ENCODE measurements at places on chromosomes 5 and 9.

GRCh38 chr5:106959387-106959786, 711.4 kb downstream of the EFNA5 start:
- DNase-seq, result no peak

DNA sequence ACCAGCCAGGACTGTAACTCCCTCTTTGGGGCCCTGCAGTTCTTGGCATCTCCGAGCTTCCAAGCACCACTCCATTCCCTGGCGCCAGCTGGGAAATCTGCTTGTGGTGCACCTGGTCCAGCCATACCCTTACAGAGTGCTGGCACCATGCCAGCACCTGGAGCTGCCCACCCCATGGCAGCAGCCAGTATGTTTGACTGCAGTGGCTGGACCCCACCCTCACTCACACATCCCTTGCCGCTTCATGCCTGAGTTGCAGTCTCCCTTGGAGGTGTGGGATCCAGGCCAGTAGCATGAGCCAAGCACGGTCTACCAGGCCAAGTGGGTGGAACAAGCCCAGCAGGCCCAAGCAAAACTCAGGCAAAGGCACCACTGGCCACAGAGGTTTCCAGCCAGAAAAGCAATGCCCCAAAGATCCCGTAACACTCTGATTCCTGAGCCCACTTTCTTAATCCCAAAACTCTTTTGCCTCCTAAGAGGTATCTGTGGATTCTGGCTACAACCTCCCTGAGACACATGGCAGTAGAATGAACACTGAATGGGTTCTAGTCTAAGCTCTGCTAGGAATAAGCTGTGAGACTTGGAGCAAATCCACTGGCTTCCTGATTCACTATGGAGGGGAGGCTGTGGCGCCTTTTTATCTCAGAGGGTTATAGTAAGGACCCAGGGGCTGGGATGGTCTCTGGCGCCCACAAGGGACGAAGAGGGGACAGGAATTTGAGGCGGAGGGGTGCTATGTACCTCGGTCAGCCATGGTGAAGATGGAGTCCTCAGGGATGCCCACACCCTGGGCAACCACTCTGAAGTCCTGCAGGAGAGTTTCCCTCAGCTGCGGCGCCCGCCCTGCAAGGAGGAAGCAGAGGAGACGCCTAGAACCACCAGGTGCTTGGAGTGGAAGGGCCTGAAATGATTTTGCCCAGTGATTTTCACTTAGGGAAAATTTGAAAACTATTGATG, 5.6 kb downstream of the AMBP start:
- DNase-seq, result no peak

DNA sequence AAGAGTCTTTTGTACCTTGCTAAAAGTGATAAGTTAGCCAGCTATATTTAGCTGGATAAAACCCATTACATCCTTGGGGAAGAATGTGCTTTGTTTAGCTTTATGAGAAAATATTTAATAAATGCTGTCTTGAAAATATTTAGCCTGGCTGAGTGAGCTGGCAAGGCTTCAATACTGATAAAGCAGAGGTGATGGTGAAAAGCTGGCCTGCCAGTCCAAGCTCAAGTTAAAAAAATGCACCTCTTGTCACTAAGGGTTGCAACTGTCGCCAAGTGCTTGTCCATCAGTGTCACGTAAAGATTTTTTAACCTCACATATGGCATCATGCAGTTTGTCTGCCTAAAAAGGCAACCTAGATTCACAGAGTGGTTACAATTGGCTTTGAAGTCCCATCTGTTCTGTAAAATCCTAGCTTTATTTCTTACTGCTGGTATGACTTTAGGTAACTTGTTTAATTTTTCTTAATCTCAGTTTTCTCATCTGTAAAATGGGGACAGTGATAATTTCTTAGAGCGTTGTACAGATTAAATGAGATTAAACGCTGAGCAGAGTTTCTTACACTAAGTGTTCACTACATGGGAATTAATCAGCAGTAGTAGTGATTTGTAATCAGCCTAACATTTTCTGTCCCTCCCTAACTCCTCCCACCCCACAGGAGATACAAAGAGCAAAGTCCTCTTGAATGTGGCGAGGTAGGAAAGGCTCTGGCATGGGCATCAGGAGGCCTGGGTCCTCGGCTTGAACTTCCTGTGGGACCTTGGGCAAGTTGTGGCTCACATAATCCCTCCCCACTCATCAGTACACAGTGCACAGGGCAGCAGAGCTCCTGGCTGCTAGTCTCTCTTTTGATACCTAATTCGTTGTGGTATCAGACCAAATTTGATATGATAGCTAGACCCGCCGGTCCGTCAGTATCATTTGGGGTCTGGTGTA, 48.7 kb downstream of the PIK3R1 start:
- DNase-seq, result no peak

DNA sequence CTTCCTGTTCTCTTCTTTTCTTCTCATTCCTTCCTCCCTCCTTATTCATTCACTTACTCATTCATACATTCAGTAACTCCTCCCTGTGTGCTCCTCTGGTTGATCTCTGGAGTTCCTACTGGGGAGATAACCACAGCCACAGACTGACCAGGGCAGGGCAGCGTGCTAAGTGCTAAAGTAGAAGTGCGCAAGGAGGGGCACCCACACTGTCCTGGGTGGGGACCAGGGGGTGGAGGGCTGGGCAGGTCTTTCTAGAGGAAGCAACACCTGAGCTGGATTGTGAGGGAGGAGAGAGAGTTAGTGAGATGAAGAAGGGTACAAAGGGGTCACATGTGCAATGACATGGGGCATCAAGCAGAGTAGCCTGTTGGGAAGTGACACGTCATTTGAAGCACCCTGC, 13.8 kb downstream of the ENHO start:
- no peak for DNase-seq

DNA sequence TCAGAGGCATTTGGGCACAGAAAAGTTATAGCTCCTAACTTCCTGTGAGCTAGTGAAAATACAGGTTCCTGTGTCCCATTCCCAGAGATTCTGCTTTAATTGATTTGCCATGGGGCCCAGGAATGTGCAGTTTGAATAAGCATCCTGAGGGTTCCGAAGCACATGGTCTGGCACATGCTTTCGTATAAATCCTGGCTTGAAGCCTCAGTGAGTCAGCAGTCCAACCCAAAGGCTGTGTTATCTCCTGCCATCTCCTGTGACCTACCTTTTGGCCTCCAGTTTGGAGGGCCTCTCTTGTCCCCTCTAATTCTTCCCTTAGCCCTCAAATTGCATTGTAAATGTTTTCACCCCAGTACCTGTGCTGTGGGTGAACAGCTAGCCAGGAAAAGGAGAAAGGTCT, 183.8 kb downstream of the NR3C1 start:
- no peak for DNase-seq

DNA sequence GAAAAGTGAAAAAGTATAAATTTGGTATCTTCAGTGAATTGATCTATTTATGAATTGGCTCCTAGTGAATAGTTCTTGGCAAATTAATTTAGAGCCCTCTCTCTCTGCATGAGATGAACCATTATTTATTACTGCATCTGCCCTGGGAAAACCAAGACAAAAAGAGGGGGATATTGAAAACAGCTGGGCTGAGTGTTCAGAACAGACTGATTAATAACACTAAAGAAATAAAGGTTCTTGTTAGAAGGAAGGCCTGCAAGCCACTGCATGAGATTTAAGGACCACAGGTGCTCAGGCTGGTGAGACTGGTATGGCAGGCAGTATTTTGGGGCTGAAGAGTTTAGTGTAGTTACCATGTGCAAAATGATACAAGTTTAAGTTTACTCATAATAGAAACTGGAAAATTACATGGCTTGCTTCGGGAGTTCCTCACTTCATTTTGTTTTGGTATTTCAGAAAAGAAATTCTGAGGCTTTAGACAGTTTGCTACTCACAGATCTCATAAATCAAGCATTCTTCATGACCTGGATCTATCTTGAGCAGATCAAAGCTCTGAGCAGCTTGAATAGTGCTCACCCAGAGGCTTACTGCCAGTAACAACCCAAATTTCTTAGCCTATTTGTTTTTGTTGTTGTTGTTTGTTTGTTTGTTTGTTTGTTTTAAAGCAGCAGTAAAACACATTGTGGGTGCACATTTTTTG, 56.1 kb downstream of the KIAA1958 start:
- no peak for DNase-seq

DNA sequence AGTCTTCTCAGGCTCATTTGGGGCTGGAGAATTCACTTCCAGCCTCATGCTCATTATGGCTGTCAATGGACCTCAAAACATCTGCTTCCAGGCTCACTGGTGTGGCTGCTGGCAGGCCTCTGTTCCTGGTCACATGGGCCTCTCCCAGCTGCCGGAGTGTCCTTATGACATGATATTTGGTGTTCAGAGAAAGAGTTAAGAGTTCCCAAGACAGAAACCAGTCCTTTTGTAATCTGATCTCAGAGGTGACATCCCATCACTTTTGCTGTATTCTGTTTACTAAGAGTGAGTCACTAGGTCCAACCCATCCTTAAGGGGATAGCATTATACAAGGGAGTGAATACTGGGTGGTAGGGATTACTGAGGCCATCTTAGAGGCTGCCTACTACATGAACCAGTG, 104.6 kb downstream of the CACNA1B start:
- DNase-seq, result no peak

DNA sequence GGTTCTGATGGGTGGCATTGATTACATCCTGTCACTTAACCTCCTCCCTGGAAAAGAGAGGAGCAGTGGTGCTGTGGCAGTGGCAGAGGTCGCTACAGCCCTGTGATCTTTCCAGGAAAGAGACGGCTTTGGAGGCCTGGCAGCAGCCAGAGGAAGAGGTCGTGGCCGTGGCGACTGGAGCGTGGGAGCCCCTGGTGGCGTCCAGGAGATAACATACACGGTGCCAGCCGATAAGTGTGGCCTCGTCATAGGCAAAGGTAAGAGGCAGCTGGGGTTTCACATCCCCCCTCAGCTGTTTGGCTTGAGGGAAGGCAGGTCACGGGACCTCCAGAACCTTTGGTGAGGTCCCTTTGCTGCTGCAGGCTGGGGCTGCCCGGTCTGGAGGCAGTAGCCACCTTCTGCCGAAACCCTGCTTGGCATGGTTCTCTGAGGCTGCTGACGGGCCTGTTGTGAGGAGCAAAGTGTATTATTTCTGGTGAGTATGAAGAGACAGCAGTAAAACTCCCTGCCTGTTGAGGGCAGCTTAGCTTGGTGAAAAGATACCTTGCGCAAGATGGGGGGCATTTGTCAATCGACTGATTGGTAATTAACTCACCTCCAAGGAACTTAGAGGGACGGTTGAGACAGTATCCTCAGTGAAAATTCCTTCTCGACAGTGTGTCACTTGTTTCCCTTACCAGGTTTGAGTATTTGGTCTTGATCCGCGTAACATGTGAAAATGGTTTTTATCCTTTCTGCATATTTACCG, 38.0 kb upstream of the PRDM12 start:
- no peak for DNase-seq

All from activated CD4-positive, alpha-beta T cell treated with anti-CD3 and anti-CD28 coated beads, Interleukin-2, amount 10 ng/mL, durations not matched to agents 7 days and 5 days (primary cell).